Testis (tissue), 5 donors: ENCODE measurements at places on chromosomes 4 and X. TPM values are rescaled to one million over a fixed set of nuclear protein-coding genes. Genes with fewer than 3 reads are reported as not detected.

GRCh38 chr4:174358829-174359228, 75.1 kb downstream of the CEP44 start:
- no peak for DNase-seq

DNA sequence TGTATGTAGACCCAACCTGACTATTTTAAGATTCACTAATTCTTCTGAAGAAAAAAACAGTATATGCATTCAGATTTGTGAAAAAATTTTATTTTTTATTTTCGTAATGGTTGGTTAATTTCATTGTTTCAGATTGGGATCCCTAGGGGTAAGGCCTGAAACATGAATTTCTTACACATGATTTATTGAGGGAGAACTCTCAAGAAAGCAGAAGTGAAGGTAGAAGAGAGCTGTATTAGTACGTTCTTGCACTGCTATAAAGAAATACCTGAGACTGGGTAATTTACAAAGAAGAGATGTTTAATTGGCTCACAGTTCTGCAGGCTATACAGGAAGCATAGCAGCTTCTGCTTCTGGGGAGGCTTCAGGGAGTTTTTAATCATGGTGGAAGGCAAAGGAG, 611.9 kb upstream of the TECRL start:
- DNase-seq = no peak

The SPANXD gene
- polyA plus RNA-seq = 11.5 TPM

The RHOXF2 gene
- polyA plus RNA-seq = 30.0 TPM
